ENCODE measurements at places on chromosomes 1 and 21.
A peak's percentile ranks its signal among the peaks of the same experiment; 100 is the strongest.

GRCh38 chr1:218164930-218165700 lies 120.0 kb upstream of the RRP15 start:
- DNase-seq = peak; percentile 5

DNA sequence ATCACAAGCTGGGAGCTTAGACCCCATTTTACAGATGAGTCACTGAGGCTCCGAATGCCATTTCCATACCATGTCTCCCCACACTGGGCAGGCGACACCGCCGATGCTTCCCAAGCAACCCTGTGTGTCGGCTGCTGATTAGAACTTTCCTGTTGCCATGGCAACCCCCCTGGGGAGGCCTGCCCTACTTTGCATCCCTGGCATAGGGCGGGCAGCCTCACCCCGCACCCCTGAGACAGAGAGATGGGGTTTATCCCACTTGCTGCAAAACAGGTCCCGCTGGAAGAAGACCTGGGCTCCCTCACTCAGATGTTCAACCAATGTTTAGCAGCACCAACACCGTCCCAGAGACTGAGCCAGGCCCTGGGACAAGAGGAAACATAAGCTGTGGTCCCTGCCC lies 81.5 kb downstream of the CAMK2N1 start:
- DNase-seq = no peak

DNA sequence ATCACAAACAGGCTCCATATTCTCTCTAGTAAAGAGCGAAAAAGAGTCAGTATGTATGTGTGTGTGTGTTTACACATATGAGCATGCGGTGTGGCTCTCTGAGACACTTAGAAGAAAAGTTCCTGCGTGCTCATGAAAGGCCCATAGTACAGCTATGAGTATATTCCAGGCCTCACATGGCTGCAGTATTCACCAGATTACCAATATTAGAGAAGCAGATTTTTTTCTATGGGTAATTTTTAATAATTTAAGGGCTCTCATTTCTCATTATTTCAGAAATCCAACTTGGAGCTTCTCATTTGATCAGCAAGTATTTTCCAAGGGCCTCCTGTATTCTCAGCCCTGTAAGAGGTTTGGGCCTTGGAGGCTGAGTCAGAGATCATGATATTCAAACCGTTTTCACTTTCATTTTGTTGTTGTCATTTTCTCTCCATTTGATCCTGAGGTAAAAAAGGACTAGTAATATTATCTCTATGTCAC lies 232.9 kb upstream of the SGIP1 start:
- DNase-seq = no peak

DNA sequence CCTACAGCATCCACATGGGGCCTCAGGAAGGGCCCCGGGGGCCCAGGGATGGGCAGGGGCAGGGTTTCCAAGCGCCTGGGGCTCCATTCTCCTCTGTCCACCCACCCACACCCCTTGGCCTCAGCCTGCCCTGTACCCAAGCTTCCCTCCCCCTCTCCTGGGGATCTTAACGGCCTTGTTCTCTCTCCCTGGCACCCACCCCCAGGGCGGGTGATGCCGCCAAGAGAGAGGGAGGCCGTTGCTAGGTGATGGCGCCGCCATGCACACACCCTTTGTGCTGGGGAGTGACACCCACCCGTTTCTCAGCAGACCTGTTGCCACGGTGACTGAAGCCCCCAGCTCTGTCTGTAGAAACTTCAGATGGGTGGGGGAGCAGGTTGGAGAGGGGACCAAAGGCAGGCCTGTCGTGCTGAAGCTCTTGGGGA lies 7.6 kb downstream of the GPR37L1 start:
- DNase-seq = no peak

- no peak for DNase-seq
Observed at GRCh38 chr1:83692524-83693381, 306.2 kb downstream of the TTLL7 start.

GRCh38 chr1:177729646-177730045 lies 240.2 kb downstream of the SEC16B start:
- DNase-seq = no peak

GRCh38 chr1:18134324-18135046 lies 26.9 kb downstream of the IGSF21 start:
- no peak for DNase-seq

DNA sequence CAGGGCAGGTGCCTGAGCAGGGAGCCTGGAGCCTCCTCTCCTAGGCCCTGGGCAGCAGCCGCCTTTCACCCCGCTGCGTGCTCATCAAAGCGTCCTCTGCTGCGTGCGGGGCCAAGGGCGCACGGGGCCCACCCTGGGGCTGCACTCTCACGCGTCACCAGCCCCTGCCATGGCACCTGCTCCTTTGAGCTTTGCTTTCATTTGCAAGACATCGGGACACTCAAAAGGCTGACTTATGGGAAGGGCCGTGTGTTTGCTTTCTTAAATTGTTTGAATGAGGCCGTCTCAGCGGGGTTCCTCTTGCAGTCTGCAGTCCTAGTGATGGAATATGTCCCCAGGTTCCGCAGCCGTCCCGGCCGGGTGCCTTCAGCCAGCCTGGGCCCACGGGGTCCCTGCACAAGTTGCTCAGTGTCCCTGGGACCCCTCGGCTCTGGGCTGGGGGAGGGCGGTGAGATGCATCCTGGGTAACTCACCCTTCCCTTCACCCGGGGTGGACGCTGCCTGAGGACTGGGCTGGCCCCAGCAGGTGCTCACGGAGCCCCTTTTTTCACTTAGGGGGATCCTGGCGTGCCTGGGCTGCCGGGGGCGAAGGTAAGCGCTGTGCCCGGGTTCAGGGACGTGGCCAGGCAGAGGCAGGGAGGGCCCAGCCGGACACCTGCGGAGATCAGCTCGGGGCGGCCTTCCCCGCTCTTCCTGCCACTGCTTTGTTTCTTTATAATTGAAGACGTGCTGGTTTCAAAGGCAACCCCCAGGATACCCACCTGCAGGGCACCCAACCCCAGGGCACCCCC lies 53.1 kb downstream of the SLC19A1 start:
- DNase-seq = no peak

- DNase-seq = no peak
Observed at GRCh38 chr1:36503733-36504132, 21.0 kb upstream of the CSF3R start.

- no peak for DNase-seq
Observed at GRCh38 chr1:229068270-229068987, 202.5 kb upstream of the RAB4A start.

DNA sequence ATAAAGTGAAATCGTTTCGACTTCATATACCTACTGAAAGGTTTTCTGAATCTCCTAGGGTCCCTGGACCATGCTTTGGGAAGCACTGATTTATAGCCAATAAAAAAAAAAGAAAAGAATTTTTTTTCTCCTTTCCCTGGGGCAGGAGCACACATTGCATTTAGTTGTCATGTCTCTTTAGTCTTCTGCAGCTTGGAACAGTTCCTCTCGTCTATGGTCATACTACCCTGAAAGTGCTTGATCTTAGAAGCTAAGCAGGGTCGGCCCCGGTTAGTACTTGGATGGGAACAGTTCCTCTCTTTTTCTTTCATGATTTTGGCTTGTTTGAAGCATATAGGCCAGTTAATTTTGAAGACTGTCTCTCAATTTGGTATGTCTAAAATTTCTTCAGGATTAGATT lies 3.7 kb upstream of the SERPINC1 start:
- no peak for DNase-seq

DNA sequence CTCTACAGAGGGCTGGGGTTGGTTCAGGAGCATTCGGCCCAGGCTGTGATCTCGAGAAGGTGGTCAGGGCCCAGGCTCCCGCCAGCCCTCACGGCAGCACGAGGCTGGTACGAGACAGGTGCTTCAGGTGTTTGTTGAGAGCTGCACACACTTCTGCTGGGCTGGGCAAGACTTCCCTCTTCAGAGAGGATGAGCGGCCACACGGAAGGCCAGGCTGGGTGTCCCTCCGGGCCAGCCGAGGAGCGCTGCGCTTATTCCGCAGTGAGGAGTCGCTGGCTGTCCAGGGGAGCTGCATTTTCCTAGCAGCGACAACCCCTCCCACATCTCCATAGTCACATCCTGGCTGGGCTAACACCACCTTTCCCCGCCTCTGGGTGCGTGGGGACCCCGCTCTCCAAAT lies 50.5 kb downstream of the PDE9A start:
- no peak for DNase-seq

DNA sequence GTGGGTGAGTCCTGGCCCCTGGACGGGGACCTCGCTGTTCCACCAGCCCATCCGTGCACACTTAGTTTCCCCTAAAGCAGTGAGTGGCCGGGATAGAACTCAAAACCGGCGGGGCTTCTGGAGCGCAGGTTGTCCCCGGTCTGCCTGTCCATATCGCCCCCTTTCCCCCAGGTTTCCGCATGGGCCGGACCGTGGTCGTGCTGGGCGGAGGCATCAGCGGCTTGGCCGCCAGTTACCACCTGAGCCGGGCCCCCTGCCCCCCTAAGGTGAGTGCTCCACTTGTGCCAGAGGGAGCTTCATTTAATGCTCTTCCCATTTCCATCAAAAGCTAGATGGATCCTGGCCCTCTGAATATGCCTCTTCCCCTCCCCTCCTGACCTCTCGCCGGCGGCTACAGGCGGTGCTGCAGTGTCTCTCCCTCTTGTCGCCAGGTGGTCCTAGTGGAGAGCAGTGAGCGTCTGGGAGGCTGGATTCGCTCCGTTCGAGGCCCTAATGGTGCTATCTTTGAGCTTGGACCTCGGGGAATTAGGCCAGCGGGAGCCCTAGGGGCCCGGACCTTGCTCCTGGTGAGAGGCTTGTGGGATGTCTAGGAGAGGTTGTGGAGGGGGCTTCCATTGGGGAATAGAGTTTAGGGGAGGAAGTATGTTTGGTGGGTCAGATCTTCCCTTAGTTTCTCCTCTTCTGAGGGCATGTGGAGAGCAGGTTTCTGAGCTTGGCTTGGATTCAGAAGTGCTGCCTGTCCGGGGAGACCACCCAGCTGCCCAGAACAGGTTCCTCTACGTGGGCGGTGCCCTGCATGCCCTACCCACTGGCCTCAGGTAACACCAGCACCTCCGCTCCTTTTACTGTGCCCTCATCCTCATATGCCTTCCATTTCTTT lies 683 bp downstream of the PPOX start:
- DNase-seq = no peak

- no peak for DNase-seq
Observed at GRCh38 chr1:231972111-231972445, 345.5 kb downstream of the DISC1 start.

DNA sequence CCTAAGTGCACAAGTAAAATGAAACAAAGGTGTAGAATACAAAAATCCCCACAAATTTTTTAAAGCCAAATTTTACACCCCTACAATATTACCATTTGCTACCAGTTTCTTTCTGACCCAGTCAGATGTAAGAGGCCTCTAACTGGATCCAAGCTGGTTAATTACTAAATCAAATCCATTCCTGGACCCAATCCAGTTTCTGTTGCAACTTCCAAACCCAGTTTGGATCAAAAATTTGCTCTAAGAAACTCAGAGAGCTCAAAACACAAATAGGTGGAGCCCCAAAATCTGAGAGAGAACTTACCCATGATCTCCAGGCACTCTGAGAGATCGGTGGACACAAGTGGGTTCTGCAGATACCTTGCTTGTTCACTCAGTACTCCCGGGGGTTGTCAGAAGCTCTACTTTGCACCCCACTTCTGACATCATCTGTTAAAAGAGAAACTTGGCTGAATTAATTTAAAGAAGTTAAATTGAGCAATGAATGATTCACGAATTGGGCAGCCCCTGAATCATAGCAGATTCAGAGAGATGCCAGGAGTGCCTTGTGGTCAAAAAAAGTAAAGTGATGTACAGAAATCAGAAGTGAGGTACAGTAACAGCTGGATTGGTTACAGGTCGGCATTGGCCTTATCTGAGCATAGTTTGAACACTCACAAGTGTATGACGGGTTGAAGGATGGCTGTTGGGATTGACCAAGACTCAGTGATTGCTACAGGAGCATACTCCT lies 448.0 kb downstream of the KCNT2 start:
- no peak for DNase-seq

- no peak for DNase-seq
Observed at GRCh38 chr1:232435729-232436128, 194.2 kb downstream of the SIPA1L2 start.
